Activated CD8-positive, alpha-beta memory T cell treated with anti-CD3 and anti-CD28 coated beads for 1 hour (primary cell): ENCODE measurements at places on chromosomes 13 and 19.

GRCh38 chr19:31269425-31270127 is 79.7 kb downstream of the TSHZ3 start:
- DNase-seq: no peak

- no peak for DNase-seq
These were observed 143.6 kb upstream of the SERP2 start for GRCh38 chr13:44230071-44230470.

DNA sequence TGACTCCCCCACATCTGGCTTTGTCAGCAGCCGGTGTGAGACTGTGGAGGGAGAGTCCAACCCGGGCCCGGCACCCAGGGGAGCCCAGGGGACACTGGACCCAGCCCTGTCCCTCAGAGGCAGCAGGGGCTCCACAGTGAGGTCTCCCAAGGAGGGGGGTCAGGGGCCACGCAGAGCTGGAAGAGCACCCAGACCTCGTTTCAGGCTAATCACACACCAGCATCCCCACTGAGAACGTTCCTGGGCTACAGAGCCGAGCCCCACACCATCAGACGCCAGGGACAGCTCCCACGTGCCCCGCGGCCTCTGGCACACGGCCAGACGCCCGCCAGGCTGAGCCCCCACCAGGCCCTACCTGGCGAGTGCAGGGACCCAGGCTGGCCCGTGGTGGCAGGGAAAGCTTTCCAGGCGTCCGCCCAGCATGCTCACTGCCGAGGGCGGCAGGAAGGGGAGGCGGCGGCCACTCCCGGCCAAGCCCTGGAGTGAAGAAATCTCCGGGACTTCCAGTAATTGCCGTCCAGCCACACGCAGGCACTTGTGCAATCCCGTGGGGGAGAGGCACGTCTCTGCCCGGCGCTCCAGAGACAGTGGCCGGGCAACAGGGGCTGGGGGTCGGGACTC is 19.2 kb downstream of the SBNO2 start:
- DNase-seq: no peak

DNA sequence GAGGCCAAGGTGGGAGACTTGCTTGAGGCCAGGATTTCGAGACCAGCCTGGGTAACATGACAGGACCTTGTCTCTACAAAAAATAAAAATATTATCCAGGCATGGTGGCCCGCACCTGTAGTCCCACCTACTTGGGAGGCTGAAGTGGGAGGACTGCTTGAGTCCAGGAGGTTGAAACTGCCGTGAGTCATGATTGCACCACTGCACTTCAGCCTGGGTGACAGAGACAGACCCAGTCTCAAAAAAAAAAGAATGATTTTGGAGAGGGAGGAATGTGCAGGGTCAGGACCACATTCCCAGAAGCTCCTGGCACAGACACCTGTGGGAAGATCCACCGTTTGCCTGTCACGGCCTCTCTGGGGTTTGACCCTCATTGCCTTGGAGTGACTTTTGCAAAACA is 9.3 kb upstream of the BAX start:
- DNase-seq: no peak

DNA sequence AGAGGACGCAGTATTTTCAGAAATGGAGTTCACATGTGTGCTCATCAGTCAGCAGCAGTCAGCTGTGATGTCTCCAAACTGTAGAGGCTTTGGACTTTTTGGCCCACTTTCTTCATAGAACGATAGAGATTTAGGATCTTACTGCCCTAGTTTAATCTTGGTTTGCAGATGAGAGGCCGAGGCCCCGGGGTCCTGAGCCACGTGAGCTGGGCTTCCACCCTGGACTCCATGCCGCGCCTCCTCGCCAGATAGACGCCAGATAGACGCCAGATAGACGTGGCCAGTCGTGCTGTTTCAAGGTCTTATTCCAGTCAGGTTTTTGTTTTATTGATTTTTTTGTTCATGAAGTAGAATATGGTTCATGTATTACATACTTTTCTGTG is 11.7 kb upstream of the MCF2L start:
- no peak for DNase-seq

DNA sequence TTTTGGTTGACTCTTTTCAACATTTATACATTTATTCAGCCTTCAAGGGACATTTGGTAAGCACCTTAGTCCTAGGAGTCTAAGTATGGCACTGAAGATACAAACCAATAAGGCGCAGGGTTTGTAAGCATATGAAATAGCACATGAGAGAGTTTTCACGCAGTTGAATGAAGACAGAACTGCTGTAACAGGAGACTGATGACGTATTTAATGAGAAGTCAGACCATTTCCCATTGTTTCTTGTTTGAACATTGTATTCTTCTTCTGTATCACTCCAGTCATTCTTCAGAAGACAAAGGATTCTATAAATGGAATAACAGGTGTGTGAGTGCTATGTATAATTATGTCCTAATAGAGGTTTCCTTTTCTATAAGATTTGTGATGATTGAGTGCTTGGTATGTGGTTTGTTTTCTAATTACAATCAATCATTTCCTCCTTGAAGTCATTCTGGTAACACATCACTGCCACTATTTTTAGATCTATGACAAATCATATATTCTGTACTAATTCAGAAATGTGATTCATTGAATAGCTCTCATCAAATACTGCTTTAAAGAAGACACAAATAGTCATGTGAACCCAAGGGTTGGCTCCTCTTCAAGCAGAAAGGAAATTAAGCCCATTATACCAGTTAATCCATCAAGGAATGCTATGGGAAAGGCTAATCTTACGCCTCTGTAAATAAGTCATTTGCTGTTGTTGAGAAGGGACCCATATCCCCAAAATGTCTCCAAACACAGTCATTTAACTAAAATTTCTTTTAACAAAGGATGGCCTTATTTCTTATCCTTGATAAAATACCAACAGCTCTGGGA is 222.8 kb upstream of the NBEA start:
- DNase-seq: no peak
